Smooth muscle cell of the coronary artery (primary cell): ENCODE measurements at places on chromosomes 1 and 21. TPM values are rescaled to one million over a fixed set of nuclear protein-coding genes. Genes with fewer than 3 reads are reported as not detected.

The INSRR gene
- total RNA-seq = under 0.01 TPM in 1 of 2 replicates, not detected in the other

The RYR2 gene
- total RNA-seq = under 0.01 TPM in 1 of 2 replicates, not detected in the other

The HSPB7 gene
- total RNA-seq = 2.5 and 5.1 TPM in 2 replicates

The FCRL6 gene
- not detected in 2 replicates for total RNA-seq

The KCNJ9 gene
- total RNA-seq = under 0.01 TPM in 1 of 2 replicates, not detected in the other

The AGMAT gene
- total RNA-seq = 0.23 and 0.53 TPM in 2 replicates

The AK5 gene
- 14.3 and 46.1 TPM in 2 replicates for total RNA-seq

The LAX1 gene
- not detected in 2 replicates for total RNA-seq

The ASCL5 gene
- not detected in 2 replicates for total RNA-seq

The PGLYRP3 gene
- not detected in 2 replicates for total RNA-seq

The LCE3B gene
- not detected in 2 replicates for total RNA-seq
